ENCODE measurements at places on chromosomes 1 and 21. TPM values are rescaled to one million over a fixed set of nuclear protein-coding genes. Genes with fewer than 3 reads are reported as not detected.

DNA sequence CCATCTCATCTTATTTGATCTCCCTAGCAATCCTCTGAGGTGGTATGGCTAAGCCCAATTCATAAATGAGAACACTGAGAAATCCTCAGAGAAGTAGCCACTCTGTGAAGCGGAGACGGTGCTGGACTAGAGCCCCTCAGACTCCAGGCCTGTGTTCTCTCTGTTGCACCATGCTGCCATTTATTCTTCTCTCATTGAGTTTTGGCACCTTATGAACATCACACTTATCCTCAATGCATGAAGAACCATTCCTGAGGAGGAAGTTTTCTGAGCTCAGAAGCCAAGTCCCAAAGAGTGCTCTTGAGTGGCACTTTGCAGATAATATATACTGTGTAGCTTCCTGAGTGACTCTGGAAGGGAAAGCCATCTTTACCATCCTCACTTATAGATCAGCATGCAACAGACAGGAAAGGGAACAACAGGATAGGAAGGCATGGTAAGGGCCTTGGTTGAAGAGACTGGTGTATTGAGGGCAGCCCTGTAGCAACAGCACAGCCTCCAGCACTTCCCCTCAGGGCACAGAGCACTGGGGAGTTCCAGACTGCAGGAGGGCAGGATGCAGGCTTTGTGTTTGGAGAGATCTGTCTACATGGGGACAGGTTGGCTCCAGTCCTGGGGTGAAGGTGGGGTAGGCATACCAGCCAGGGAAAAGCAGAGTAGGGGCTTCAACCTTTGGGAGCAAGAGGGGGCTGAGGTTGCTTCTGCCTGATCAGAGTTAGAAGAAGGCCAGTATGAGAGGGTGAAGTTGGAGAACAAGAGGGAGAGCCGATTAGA lies 1.6 kb upstream of the CRNN start:
- no peak for DNase-seq

DNA sequence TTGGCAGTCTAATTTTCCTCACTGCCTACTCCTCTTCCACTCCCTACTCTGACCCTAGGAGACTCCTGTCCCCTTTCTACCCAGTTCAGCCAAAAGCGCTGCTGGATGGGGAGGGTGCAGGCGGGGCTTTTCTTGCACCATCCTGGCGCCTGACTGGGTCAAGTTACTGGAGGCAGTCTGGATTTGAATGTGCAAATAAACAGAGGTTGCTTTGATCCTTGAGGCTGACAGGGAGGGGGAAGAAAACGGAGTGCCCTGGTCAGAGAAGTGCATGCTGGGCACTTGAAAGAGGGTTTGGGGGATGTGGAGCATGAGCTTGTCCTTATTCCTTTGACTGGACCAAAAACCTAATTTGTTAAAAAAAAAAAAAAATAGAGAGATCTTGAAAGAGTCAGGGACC lies 76.8 kb upstream of the SOX13 start:
- DNase-seq, result no peak

GRCh38 chr1:68120136-68120791 lies 69.8 kb upstream of the DIRAS3 start:
- DNase-seq, result peak; percentile 85

TMEM201 gene
- 1.3 TPM for total RNA-seq

Measured in IMR-90 (cell line).